ENCODE measurements at places on chromosomes 11 and 22.

- no peak for DNase-seq
Measured at GRCh38 chr22:17871726-17872458, 97.6 kb upstream of the BID start.

DNA sequence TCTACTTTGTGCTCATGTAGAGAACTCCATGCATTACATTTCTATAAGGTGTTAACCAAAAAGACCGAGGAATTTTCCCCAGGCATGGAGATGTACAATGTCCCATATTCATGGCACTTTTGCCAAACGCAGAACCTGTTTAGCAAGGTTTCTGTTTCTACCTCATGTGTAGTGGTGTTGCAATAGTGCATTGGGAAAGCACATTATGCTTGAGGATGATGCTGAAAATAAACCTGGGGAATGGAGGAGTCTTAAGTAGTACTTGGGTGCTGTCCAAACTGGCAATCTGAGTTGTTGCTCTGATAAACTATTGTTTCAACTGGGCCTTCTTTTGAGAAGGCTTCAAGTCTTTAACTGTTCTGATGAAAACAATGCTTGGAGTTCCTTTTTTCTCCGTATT lies 11.5 kb upstream of the MUC15 start:
- no peak for DNase-seq

DNA sequence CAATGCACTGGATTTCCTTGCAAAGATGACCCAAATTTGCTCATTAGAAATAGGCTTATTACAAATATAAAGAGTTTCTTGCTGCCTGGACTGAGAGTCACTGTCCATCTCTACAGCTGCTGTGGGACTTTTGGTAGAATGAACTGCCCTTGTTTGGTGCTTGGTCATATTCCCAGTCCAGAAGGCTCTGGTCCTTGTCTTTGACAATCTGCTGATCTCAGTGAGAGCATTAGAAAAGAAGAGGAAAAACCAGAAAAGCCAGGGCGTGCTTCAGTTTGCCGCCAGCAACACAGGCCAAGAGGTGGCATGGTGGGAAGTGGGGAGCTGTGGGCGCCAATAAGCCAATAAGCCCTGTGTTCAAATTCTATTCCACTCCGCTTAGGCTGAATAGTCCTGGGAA lies 48.2 kb upstream of the PARVA start:
- DNase-seq = no peak

GRCh38 chr11:72712168-72712751 lies 38.0 kb upstream of the PDE2A start:
- peak; percentile 96 for DNase-seq

GRCh38 chr11:73227571-73228211 lies 9.6 kb downstream of the P2RY2 start:
- no peak for DNase-seq

GRCh38 chr11:60197442-60197841 lies 14.6 kb upstream of the MS4A6A start:
- DNase-seq = no peak

- no peak for DNase-seq
Measured at GRCh38 chr22:46008836-46009596, 32.1 kb upstream of the WNT7B start.

DNA sequence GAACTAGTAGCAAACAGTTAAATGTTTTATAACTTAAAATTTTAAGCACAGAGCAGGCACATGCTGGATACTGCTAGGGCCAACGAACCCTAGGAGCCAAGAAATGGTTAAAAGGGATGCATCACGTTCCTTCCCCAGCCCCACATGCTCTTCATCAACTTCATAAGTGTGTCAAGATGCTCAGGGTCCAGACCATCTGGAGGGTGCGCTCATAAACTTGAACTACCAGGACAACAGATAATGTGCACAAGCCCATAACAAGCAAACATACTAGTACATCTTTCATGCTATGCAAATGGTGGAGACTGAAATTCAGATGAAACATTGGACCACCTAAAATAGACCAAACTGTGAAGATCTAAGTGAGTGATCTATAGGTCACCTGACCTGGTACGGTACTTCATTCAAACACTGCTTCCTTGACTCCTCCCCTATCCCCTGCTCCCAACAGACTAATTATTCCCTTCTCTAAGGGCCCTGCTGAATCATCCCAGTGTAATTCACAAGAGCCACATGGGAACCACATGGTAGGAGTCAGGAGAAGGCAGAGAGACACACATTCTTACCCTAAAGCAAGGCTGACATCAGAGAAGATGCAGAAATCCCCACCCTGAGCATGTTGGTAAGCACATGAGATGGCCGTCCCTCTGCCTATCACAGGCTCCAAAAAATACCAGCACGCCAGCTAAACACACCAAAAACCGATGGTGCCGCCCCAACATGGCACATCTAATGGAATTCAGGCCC lies 83.9 kb downstream of the ETS1 start:
- DNase-seq = no peak

DNA sequence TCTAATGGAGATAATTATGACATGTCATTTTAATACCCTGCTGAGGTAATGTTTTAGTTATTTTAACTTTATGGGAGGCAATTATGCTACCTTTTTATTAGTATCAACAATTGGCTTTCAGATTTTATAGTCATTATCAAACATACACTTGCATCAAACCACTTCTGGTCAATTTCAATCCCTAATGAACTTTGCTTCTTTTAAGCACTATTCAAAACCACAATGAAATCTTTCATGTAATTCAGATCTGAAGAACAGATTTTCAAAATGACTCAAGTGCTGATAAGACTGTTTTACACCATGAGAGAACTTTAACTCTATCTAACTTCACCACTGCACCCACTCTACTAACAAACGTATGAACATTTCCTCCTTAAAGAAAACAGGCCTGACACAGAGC lies 25.9 kb upstream of the CCDC34 start:
- no peak for DNase-seq

DNA sequence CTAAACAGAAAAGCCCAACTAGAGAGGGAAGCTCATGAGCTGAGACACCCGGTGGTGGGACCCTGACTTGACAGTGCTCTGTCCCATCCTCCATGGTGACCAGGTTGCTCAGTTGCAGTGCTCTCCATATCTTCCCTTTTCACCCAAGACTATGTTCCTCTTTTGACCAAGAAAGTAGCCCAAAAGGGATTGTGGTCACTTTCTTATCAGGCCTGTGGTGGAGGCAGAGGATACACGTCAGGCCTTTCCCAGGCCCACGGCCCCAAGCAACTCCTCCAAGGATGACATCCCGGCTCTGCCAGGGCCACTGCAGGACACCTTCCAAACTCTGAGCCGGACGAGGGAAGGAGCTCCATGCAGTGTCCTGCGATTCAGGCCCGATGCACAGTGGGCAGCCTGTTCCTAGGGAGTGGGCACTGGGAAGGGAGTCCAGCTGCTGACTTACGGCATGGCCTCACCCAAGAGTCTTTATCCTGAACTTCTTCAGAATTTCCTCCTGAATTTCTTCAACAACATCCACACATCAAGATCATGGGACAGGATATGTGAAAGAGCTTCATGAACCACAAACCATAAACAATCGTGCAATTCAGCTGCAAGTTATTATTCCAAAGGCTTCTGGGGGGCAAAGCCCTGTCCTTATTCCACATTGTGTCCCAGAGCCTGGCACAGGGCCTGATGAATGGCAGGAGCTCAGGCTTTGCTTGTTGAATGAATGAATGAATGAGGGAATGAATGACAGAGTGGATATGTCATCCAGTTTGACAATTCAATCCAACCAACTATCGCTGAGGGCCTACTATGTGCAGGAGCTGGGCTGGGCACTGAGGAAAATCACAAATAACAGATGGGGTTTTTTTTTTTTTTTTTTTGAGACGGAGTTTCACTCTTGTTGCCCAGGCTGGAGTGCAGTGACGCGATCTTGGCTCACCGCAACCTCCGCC lies 36.0 kb upstream of the MYH9 start:
- DNase-seq = peak; percentile 80

DNA sequence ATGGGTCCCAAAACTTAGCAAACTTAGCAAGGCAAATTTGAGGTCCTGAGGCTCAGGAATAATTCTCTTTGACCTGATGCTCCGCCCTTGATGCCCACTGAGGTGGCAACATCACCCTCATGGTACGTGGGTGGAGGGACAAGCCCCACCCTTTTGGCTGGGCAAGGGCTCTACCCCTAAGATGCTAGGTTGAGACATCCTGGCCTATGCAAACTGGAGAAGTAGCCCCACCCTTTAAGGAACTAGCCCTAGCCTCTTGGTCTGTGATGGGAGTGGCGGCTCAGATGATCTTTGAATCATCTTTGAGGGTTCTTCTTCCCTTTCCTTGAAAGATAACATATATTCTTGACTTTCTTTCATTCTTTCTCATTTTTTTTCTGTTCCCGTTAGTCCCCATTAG lies 32.9 kb downstream of the CABIN1 start:
- peak; percentile 85 for DNase-seq

- DNase-seq = no peak
Measured at GRCh38 chr11:92048415-92048814, 176.2 kb upstream of the FAT3 start.

- DNase-seq = no peak
Measured at GRCh38 chr11:114816791-114817190, 138.5 kb downstream of the NXPE2 start.

DNA sequence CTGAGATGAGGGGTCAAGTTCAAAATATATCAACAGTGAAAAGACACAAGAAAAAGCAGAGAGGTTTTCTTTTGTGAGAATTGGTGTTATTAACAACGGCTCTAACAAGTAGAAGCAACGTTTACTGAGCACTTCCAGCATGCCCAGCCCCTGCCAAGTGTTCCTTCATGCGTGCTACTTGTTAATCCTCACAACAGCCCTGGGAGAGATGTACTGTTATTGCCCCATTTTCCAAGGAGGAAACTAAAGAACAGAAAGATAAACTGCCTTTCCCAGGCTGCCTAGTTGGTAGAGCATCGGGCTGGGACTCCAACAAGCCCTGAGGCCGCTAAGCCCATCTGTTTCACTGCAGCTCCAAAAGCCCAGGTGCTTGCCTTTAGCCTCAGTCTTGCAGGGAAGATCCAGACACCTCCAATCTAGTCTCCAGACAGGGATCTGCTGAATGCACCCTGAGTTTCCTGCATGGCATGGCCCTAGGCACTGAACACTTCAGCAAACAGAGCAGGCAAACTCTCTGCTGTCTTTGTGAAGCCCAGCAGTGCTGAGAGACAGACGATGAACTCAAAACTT lies 25.5 kb downstream of the SPATA19 start:
- no peak for DNase-seq

DNA sequence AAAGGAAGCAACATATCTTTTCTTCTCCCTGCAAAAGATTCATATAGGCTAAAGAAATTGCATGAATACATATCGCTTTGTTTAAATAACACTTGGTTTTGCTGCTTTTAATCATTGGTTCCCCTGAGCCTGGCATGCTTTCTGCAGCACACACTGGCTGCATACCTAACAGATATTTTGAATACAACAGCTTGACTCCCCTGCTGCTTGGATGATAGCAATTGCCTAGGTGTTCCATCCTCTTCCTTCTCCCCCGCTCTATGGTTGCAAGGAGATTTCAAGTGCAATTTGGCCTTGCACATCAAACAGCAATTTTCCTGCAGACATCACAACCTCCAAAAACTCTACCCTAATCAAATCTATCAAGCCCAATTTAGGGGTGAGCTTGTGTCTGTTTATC lies 430.0 kb downstream of the NTM start:
- no peak for DNase-seq

DNA sequence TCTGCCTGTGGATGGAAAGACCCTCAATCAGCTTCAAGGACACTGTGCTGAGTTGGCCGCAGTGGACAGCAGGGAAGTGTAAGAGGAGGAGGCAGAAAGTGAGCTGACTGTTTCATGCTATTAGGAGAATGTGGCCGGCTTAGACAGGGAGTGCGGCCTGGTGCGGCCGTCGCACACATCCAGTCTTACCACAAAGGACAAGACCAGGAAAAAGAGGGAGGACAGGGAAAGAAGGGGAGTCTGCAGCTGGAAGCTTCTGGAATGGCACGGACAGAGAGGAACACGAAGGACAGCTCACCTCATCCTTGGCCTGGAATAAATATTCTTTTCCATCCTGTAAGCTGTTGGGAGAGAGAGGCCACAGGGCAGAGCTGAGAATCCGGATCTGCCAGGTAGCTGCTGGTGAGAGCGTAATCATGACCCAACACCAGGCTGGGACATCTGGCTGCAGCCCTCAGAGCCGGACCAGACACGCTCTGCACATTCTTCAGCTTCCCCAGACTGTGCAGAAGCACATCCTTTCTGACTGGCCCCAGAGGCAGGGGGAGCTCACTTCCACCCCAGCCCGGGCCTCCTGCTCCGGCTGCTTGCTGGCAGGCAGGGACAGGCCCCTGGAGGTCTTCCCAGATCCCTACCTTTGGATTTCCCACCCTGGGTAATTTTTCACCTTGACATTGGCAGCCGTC lies 8.6 kb upstream of the RBM4B start:
- no peak for DNase-seq

DNA sequence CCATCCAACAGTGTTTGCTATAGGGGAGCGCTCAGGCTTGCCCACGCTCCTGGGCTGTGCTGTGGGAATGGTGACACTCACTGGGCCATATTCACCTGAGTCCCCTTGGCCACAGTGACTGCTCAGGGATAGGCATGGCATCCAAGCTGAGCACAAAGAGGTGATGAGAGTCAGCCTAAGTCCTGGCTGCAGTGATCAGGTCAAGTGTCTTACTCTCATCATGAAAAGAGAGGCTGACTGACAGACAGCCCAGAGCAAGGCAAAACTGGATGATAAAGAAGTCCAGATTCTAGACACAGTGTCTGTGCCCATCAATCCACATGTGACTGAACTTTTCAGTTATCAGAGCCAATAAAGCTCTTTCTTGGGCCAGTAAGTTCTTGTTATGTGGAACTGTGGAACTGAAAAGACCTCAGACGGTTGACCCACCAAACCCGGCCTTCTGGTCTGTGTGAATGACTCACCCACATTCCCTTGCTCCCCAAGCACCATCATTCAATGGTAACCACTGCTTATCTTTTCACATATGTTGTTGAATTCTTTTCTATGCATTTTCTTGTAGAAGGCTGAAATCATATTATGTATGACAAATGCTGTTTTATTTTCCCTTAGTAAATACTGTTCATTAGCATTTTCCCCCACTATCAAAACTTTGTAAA lies 43.2 kb upstream of the YPEL1 start:
- DNase-seq = no peak

DNA sequence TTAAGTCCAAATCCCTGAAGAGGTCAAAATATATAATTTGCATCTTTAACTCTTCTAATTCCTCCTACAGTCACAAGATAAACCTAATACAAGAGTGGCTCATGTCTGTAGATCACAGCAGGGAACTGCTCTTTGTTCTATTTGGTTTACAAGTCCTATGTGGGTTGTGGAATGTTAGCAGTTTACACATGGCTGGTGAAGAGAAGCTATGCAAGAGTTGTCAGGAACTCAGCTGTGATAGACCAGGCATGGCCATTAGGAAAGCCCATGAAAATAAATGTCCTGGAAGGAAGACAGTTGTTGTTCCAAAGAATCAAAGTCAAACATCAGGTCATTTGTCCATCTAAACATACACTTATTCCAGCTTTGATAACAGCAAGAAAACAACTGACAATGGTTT lies 312.4 kb upstream of the PITPNB start:
- DNase-seq = no peak

DNA sequence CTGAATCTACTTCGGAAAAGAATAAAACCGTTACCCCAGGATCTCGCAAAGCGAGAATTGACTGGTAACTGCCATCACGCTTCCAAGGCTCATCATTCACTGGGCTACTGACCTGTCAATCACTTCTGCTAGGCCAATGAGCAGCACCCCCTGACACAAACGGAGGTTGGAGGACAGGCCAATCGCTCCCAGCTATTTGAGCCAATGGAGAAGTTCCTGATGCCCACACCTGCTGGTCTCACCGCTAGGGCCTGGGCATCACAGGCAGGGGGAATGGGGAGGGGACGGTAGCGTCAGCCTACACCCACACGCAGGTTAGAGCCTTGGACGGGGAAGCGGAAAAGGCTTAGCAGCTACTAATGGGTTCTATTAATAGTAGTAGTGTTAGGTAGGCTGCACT lies 56.7 kb upstream of the CHST1 start:
- no peak for DNase-seq
